ENCODE measurements at places on chromosomes 12 and 14.

GRCh38 chr12:12483438-12483837 is 79.2 kb downstream of the DUSP16 start:
- no peak for DNase-seq

DNA sequence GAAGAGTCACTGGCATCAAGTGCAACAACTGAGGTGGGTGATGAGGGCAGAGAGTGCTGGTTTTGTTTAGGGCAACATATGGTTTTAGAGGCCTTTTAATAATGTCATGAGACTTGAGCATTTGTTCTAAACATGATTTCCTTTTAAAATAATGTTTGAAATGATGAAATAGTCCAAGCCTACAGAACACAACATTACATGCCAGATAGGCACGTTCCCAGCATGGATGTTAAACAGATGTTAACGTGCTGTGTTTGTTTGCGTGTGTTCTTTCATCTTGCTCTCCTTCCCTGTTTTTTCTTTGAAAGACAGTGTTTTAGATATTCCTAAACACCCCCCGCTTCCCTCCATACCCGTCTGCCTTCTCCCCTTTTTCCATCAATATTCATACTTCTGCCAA is 82.3 kb downstream of the RGS6 start:
- no peak for DNase-seq

GRCh38 chr14:98711453-98711852 is 560.5 kb downstream of the BCL11B start:
- no peak for DNase-seq

DNA sequence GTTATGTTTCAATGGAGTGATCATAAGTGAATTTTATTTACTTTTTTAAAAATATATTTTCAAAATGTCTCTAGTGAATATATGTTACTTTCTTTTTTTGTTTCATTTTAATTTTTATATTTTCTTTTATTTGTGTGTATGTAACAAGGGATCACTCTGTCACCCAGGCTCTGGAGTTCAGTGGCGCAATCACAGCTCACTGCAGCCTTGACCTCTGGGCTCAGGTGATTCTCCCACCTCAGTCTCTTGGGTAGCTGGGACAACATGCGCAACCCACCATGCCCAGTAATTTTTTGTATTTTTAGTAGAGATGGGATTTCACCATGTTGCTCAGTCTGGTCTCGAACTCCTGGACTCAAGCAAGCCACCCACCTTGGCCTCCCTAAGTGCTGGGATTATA is 18.1 kb downstream of the TMEM253 start:
- no peak for DNase-seq

- no peak for DNase-seq
These were observed 111.9 kb downstream of the FOXN3 start for GRCh38 chr14:89304972-89305703.

DNA sequence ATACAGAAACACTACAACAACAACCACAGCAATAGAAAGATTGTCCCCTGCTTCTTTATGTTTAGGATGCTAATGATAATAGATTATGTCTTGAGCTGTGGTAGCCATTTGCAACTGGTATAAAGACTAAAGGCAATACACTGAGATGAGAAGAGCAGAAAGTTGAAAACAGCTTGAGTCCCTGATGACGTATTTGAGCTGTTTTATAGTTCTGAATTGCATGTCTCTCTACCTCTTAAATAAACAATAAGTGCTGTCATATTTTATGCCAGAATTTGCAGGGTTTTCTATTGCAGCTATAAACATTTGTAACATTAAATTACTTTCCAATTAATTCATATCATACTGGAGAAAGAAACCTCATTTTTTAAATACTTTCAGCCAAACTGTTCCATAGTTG is 1242.0 kb downstream of the LRFN5 start:
- no peak for DNase-seq

GRCh38 chr14:82587226-82587625 is 1053.6 kb upstream of the SEL1L start:
- DNase-seq, result no peak

GRCh38 chr14:98375566-98375965 is 896.4 kb downstream of the BCL11B start:
- no peak for DNase-seq

DNA sequence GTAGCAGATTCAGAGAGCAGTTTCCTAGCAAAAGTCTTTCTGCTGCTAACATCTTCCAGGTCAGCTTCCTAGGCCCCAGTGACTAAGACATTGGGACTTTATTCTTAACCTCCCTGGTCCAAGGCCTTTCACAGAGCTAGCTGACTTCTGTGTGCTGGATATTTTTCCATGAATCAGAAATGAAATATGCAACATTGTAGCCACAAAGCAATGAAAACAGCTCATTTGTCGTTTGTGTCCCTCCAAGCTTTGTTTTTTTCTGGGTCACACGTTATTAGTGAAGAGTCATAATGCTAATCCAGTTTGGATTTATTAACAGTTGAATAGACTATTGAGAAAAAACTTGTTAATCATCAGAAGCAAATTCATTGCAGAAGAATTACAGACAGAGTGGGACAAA is 82.4 kb downstream of the ARF6 start:
- no peak for DNase-seq

GRCh38 chr12:10205220-10205807 is 7.4 kb upstream of the GABARAPL1 start:
- no peak for DNase-seq

- no peak for DNase-seq
These were observed 6.1 kb downstream of the KMT2D start for GRCh38 chr12:49054524-49054923.

DNA sequence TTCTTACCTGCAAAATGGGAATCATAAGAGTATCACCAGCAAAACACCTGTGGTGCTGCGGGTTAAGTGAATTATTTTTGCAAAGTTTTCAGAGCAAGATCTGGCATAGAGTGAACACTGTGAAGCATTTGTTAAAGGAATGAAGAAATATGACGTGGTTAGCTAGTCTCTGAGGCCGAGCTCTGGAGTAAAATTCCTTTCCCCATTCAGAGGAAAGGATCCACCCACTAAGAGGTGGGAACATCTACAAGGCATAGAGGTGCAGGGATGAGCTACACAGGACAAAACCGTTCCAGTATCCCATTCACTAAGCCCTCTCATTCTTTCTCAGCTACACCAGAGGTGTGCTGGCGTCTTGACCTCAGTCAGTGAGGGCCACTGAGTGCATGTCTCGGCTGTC is 48.5 kb downstream of the JAG2 start:
- no peak for DNase-seq

DNA sequence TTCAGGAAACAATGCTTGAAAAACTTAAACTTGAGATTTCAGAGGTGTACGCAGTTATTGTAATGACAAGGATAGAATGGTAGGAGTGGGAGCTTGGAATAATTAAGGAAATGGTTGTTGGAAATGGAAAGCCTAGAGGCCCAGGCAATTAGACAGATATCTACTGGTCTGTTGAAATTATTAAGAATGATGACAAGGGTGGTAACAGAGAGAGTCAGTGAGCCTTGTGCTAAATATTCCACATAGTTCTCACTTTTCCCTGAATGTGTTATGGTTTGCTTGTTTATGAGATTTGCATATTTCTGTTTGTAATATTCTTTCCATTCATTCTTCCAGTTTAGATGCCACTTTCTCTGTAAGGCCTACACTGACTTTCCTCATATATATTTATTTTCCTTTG is 66.0 kb upstream of the ATP2B1 start:
- no peak for DNase-seq

All from ureter (tissue), 1 donor.